ENCODE measurements at places on chromosomes 6 and 20.

DNA sequence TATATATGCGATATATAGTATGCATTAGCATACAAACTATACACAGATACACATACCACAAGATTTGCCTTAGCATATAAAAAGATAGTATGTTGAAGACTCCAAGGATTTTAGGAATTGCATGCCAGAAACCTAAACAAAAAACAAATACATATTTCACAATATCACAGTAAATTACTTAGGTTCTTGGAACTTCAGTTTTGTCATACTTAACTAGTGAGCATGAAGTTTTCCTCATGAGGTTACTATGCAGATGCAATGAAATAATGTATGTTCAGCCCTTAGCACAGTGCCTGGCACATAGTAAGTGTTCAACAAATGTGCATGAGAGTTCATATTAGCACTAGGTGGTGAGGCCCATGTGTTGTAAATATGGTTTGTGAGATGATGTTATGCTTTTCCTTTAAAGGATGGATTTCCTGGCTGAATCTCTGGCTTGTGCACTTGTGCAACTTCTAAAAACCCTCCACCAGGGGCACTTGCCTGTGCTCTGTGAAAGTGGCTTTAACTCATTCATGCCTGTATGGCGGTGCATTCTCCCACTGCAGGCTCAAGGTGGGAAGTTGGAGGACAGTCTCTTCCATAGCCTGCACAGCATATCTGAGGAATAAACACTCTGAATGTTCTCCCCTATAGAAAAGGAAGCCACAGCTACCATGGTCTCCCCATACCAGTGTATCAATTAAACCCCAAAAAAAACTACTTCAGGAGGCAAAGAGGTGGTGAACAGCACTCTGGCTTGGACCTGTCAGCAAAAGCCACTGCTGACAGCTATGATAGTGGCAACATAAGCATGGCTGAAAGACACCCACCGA is 624.1 kb upstream of the CDH4 start:
- DNase-seq, result no peak

DNA sequence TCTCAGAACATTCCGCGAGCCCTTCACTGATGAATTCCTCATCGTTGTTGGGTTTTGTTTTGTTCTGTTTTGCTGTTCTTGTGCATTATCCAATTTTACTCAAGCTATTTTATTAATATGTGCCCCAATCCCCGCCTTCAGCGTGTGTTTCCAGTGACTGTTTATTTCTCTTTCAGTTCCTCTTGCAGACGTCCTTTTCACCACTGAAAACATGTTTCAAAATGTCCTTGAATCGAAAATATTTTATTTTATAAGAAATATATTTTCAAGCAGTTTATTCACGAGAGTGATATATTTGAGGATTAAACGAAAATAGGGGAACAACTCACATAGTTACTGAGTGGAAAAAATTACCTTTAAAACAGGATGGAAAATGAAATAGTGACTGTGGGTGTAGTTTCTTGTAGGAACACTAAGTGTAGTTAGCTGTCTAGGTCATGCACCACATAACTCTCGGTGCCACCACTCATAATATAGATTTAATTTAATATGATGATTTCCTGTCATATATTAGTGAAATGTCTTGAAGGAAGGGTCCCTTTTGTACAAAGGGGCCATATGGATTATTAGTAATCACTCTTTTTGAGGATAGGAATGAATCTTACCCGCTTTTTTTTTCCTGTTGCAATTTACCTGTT is 45.3 kb upstream of the HDDC2 start:
- DNase-seq, result no peak

DNA sequence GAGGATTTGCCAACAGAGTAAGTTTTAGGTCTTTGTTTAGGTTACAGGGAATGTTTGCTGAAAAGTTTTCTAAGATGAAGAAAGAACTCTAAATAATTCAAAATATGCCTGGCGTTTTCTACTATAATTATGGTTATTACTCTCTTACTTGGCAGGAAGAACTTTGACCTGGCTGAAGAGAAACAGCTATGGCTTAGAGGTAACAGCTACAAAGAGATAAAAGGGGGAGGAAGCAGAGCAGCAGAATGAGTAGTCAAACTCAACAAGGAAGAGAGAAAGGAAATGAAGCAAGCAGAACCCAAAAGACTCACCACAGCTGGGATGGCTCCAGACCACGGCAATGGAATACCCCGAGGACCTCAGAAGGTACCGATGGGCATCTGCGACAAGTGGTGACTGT is 95.6 kb downstream of the KIF16B start:
- DNase-seq, result no peak

- no peak for DNase-seq
These were observed 100.0 kb downstream of the PRDM1 start for GRCh38 chr6:106186172-106186571.

GRCh38 chr20:2005359-2005758 is 11.5 kb upstream of the PDYN start:
- DNase-seq, result no peak

- DNase-seq, result no peak
These were observed 727 bp downstream of the MRS2 start for GRCh38 chr6:24403501-24403824.

DNA sequence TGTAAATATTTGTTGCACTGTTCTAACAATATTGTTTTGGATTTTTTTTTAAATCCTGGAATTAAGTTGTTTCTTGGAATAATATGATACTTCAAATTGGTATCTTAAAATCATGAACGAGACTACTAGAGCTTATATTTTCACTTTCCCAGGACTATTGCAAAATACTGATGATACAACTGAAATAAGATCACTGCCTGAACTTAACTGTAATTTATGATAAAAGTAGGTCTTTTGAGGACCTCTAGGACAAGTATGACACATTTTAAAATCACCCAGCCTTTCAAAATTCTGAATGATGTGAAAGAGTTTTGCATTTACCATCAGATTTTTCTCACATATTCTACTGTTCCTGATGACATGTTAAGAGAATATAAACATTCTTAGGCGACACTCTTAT is 8.6 kb upstream of the UBE2J1 start:
- DNase-seq, result no peak

DNA sequence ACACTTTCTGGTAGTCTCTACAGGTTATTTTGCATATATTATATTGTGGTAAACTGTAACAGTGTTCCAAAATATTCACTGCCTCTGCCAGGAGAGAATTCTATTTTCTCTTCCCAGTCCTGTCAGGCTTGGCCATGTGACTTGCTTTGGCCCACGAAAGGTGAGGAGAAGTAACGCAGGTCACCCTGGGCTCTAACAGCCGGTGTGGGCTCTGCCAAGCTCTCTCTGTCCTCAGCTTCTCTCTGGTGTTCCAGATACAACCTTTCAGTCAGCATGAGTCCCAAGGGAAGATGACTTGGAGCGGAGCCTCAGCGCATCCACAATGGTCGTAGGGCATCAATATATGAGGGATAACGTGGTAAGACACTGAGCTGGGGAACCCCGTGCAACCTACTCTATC is 113.0 kb upstream of the RREB1 start:
- DNase-seq, result no peak

DNA sequence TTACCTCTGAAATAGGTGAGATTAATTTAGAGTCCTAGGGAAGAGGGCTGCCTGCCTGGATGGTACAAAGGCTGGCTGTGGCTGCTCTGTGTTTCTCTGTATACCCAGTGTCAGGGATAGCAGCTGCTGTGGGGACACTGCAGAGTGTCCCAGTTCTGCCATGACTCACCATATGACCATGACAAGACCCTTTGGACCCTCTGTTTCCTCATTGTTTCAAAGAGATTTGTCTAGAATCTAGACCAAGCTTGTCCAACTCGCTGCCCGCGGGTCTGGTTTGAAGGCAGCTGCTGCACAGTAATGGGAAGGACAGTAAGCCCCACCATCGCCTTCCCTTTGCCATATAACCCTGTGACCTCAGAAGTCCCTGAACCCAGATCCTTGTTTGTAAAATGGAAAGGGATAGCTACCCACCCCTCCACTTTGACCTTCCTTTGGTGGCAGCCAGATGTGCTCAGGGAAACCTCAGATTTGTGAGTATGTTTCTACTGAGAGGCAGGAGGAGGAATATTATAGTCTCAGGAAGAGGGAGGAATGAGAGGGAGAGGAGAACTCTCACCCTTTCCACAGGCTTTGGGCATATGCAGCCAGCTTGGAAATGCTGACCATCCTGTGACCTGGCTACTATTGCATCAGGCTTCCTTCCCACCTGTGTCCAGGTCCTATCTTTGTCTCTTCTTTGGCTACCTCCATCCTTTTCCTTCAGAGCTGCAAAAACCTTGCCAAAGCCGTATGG is 14.0 kb downstream of the PLCG1 start:
- no peak for DNase-seq

GRCh38 chr6:52403086-52403485 is 17.1 kb upstream of the EFHC1 start:
- no peak for DNase-seq

- no peak for DNase-seq
These were observed 102.3 kb downstream of the IYD start for GRCh38 chr6:150470960-150471665.

- no peak for DNase-seq
These were observed 72.6 kb downstream of the ARID1B start for GRCh38 chr6:156849806-156850205.

DNA sequence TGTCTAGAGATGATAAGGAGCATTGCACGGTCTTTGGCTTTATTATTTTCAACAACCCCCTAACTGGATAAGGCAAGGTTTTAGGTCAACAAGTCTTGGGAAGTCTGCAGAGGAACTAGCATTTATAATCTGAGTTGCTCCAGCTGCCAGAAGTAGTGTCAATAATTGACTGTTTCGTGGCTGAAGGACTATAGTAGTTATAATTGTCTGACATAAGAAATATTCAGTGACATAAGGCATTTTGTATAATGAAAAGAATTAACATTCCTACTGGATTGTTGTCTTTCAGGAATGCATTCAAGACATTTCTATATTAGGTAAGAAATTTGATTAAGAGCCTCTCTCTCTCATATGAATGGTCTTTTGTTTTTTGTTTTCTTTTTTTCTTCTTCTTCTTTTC is 136.9 kb upstream of the SGK1 start:
- no peak for DNase-seq

DNA sequence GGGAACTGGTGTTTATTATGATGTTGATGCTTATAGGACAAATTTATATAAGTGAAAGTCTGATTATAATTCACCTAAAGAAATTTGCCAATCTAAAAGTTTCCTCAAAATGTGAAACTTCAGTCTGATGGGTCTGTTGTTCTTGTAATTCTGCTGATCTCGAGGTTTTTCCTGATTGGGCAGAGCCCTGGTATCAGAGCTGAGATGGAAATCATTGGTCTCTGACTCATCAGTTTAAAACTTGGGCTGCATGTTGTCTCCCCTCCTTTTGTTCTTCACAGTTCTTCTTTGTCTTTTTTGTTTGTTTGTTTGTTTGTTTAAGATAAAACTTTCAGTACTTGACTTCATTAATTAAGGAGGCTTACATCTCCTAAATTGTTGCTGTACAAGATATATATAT is 5.9 kb downstream of the SMAP1 start:
- no peak for DNase-seq

- DNase-seq, result peak; percentile 60
These were observed 122.6 kb upstream of the IFNGR1 start for GRCh38 chr6:137341681-137342195.

- DNase-seq, result no peak
These were observed 99.4 kb downstream of the ASXL1 start for GRCh38 chr20:32457479-32457986.

GRCh38 chr6:114390176-114390575 is 47.4 kb upstream of the HS3ST5 start:
- no peak for DNase-seq

DNA sequence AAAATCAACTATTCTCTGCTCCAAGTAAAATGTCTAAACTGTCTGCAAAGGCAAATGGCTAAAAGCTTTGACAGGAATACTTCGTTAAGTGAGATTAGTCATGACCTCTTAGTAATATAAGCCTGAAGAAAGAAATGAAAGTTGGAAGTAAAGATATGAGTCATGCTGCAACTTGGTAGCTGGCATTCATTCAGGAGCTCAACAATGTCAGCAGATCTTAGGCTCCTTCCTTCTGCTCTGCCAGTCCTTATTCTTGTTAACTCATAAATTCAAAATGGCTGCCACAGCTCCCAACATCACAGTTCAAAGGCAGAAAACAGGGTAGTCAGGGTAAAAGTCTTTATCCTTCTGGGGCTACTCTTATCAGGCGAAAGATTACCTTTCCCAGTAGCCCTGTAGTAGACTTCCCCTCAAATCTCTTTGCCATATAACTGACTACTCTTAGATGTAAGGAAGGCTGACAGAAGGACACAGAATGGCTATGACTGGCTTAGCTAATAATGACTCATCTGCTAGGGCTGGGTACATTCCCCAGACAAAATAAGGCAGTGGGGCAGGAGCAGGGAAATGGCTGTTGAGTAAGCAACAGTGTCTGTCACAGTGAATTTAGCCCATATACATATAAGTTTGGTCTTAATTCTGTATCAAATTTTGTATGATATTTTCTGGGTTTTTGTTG is 24.4 kb upstream of the C6orf62 start:
- DNase-seq, result no peak

DNA sequence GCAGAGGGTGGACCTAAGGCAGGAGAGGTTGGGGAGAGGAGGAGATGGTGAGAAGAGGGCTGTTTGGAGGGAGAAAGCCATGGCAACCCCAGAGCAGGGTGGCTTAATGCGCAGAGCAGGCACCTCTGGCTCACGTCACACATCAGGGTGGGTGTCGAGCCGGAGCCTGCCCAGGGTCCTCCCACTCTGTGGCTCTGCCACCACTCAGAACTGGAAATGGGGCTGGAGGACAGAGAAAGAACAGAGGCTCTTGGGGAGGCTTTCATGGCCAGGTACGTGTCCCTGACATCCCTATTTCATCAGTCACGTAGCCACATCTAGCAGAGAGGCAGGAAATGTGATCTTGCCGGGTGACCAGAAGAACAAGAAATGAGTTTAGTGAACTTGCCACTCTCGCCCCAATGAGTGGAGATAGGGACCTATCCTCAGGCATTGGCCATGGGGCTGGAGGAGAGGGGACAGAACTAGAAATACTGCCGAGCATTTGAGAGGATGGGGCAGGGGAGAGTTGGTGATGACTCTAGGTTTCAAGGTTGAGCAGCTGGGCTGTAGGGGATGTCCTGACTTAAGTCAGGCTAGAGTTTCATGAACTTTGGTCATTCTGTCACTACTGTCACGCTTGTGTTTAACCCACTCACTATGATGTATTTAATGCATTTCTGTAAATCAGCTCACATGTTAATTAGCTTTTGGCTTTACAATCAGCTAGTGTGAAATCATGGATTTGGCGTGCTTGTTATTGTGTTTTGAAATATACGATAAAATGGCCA is 52.7 kb downstream of the CDH26 start:
- no peak for DNase-seq

DNA sequence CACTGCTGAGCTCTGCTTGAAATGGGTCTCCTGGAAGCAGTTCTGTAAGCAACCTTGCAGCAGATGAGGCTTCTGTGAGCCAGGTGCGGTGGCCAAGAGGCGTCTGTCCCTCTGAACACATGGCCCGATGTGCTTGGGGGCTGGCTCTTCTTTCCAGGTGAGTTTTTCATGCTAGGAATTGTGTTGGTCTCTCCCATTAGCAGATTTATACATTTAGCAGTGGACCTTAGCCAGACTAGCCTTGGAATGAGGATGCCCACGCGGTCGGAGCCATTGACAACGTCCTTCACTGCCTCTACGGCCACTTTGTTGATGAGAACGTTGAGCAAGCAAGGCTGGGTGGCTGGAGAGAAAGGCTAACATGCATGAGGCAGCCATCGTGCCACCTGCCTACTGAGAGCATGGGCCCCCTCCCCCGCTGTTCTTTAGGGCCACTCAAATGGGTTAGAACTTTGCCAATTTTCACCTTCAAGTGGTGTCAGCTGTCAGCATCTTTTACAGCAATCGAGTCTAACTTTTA is 33.5 kb downstream of the ERMARD start:
- DNase-seq, result no peak

GRCh38 chr6:101851911-101852310 is 458.4 kb downstream of the GRIK2 start:
- no peak for DNase-seq

GRCh38 chr6:118812970-118813369 is 81.0 kb upstream of the ASF1A start:
- no peak for DNase-seq

All from CD4-positive, alpha-beta T cell treated with Interleukin-1 beta for 1 hour (primary cell).